NCI-H1436 treated with DMSO at 0.1 percent for 48 hours (cell line): ENCODE measurements at places on chromosomes 13 and 19.

- DNase-seq = no peak
Observed at GRCh38 chr13:45219938-45220375, 19.1 kb upstream of the KCTD4 start.

DNA sequence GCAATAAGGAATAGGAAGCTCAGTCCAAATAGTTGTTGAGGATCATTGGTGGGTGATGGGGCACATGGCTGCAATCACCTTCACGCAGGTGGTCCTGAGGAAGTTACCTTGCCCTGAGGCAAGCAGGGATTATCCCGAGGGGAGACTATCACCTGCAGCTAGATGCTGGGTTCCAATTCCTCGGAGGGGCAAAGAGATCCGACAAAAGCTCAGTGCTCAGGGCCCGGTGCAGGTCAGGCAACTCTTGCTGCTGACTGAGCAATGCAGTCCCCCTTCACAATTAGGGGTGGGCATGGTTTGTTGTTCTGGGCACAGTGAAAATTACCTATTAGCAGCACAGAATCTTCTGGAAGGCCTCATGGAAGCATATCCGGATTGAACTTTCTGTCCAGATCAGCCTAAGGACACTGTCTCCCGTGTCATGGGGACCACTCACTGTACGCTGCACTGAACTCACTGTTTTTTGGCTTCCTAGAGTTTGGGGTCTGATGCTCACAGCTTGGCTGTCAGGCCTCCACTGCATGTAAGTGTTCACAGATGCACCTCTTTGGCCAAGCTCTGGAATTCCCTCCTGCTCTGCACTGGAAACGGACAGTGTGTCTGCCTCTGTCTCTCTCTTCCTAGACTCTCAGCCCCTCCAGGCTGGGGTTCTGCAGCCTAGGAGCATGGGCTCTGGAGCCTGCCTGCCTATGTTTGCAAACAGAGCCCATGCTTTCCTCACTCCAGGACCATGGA is 372.7 kb downstream of the ZNF536 start:
- no peak for DNase-seq

- DNase-seq = no peak
Observed at GRCh38 chr13:28641600-28641926, 17.4 kb upstream of the POMP start.

- no peak for DNase-seq
Observed at GRCh38 chr19:42547929-42548328, 19.6 kb upstream of the CEACAM1 start.

GRCh38 chr13:34591129-34591528 is 350.9 kb upstream of the NBEA start:
- DNase-seq = no peak

DNA sequence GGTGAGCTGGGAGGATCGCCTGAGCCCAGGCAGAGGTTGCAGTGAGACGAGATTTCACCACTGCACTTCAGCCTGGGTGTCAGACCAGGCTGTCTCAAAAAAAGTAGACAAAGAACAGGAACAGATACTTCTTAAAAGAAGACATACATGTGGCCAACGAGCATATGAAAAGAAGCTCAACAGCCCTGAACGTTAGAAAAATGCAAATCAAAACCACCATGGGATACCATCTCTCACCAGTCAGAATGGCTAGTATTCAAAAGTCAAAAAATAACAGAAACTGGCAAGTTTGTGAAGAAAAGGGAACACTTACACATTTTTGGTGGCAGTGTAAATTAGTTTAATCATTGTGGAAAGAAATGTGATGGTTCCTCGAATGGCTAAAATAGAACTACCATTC is 3.0 kb upstream of the LGALS14 start:
- no peak for DNase-seq
